ENCODE measurements at places on chromosomes 2 and 18.

DNA sequence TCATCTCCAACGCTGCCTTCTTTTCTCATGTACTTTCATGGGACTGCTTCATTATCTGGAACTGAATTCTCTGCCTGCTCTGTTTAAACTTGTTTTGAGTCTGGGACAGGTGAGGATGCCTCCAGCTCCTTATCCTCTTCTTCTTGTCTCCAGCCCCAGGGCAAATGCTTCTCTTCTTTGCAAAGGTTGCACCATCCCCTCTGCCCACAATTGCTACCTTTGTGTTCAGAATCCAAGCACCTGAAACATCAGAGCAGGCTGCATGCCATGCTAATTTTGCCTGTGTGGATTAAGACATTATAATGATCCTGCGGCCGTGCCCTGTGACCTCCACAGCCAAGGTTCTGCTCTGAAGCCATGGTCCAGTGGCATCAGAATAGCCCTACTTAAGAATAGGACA, 309.5 kb downstream of the EPHA4 start:
- no peak for DNase-seq

DNA sequence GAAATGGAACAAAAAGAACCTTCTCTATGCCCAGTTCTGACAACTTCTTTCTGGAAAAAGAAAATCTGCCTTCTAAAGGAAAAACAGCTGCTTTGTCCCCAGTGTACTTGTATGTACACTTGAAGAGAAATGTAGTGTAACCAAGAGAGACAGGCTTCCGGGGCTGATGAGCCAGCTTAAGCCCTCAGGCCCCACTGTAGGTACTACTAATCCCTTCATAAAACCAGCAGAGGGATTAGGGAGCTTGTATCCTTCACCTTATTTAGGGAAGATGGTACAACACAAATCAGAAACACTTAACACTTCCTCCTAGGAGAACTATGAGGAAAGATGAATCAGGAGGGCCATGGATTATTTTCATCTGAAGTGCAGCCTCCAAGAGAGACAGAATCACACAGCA, 18.8 kb upstream of the SUCLG1 start:
- no peak for DNase-seq

- no peak for DNase-seq
Measured at GRCh38 chr2:27954221-27954673, 63.7 kb downstream of the BABAM2 start.

DNA sequence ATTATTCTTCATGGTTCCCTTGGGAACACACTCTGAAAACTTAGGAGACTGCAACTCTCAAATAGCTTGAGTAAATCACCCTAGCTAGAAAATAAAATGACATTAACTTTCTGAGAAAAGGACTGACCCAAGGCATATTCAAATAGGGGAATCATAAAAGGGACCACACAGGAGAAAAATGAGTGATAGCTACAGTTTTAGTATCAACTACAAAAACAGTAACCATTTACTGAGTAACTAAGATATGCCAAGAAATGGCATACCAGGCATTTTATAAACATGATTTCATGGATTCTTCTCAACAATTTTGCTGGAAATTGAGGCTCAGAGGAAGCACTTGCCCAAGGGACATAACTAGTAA, 84.5 kb downstream of the AFF3 start:
- no peak for DNase-seq

- DNase-seq: no peak
Measured at GRCh38 chr2:191173206-191173605, 22.4 kb upstream of the STAT4 start.

GRCh38 chr2:84652431-84652830, 136.1 kb downstream of the DNAH6 start:
- DNase-seq: no peak

GRCh38 chr2:234955971-234956509, 4.2 kb downstream of the SH3BP4 start:
- no peak for DNase-seq

DNA sequence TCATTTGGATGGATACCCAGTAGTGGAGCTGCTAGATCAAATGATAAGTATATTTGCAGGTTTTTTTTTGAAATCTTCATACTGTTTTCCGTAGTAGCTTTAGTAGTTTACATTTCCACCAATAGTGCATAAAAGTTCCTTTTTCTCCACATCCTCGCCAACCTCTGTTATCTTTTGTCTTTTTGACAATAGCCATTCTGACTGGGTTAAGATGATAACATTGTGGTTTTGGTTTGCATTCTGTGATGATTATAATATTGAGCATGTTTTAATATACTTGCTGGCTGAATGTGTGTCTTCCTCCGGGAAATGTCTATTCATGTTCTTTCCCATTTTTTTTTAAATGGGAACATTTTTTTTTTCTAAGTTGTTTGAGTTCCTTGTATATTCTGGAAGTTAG, 260.0 kb downstream of the GULP1 start:
- no peak for DNase-seq

DNA sequence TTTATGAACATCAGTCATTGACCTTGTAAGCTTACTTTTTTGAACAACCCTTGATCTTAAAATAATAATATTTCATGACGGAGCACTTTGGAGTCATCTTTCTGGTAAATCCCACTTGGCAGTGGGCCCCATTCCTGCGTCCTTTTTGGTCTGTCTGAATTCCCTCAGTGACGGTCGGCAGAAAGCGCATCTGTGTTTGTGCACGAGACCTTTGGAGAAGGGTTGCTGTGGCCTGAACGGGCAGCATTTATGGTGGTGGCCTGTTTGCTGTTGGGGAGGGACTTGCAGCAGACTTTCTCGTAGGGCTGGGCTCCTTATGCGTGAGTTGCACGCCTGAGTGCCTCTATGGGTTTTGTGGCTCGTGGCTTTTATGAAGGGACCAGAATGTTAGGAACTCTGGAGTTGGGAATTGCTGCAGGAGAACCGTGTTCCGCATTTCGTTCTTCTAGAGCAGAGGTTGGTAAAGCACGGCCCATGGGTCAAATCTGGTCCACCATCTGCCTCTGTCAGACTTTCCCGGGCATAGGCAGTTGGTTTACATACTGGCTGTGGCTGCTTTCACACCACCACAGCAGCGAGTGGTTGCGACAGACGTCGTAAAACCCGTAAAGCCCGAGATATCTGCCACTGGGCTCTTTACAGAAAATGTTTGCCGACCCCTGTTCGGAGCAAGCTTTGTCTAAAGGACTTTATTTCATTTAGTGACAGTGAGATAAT, 30.8 kb downstream of the LPIN1 start:
- DNase-seq: no peak

DNA sequence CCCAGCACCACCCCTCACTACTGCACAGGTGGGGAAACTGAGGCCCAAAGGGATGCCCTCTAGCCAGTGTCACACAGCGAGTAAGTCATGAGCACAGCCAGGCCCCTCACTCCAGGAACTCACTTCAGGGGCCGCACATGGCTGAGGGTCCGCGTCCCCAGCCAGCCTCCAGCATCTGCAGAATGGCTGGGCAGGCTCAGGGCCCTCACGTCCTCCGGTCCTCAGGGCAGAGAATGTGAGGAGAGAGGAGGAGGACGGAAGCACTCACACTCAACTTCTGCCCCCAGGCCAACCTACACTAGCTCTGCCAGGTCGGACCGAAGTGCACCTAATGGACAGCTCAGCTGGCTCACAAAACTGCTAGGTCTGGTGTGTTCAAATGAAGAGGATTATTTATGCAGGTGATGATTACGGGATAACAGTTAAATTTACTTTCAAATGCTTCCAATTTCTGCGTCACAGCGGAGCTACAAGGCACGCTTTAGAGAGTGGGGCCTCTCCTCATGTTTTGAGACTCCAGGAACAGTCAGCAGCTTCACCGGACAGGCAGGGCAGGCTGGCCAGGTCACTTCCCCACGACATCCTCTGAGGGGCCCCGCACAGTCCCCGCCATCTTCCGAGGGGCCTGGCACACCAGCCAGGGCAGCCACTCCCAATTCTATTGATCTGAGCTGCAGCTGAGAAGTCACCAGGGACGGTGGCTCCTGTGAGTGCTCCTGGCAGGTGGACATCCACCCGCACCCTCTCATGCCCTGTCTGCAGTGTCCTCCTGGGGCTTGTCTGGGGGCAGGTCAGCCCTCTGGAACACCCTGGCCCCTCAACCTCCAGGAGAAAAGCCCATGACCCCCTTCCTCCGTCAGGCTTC, 26.5 kb downstream of the KIF1A start:
- no peak for DNase-seq

DNA sequence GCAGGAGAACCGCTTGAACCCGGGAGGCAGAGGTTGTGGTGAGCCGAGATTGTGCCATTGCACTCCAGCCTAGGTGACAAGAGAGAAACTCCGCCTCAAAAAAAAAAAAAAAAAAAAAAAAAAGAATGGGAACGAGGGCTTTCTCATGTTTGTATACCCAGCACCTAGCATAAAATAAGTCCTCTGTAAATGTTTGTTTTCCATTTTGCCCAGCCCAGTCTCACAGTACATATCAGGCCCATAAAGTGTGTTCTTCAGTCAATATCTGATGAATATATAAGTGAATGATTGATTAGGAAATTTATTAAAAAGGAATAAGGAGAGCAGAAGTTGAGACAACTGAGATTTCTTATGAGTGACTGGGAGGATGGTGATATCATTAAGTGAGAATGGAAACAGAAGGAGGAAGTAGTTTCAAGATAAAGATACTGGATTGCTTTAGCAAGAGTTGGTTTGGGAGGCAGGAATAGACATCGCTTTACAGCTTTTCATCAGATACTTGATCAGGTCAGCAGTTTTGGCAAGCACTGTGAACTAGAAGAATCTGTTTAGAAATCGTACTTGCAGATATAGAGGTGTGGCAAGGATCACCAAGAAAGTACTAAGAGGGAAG, 327.5 kb downstream of the KIAA1328 start:
- DNase-seq: no peak

- DNase-seq: no peak
Measured at GRCh38 chr2:197278799-197279763, 31.5 kb downstream of the ANKRD44 start.

GRCh38 chr18:57839942-57840381, 36.8 kb upstream of the ATP8B1 start:
- DNase-seq: peak; percentile 43

- peak; percentile 58 for DNase-seq
Measured at GRCh38 chr18:79912409-79912991, 39.0 kb downstream of the SLC66A2 start.

DNA sequence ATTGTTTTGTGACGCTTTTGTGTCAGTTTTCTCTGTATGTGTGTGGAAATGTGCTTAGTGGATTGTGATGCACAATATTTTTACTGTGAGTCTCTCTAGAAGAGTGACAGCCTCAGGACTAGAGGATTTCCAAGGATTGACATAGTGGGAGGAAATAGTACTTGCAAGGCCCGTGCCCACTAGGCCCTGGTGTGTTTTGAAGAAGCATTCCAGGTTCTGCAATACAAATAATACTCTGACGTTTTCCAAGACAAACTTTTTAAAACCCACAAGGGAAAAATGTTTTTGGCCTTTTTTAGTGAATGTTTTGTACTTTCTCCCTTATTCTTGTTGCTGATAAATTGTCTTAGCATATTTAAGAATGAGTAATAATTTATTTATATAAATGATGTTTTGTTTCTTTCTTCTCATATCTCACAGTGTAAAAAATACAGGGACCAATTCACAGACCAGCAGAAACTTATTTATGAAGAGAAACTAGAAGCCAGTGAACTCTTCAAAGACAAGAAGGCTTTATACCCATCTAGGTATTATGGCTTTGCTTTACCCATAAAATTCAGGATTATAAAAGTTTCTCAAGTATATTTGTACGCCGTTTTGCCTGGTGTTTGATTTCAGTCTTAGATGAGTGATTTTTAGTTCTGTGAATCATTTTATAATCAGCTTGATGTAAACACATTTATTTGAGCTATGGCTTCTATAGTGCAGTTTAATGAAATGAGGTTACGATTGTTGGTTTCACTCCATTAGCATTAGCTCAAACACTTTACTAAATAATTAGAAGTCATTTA, 165.6 kb downstream of the MYO1B start:
- DNase-seq: no peak

- peak; percentile 53 for DNase-seq
Measured at GRCh38 chr2:30293303-30293921, 62.1 kb downstream of the LBH start.

GRCh38 chr2:211281430-211282073, 725.2 kb downstream of the CPS1 start:
- DNase-seq: no peak

DNA sequence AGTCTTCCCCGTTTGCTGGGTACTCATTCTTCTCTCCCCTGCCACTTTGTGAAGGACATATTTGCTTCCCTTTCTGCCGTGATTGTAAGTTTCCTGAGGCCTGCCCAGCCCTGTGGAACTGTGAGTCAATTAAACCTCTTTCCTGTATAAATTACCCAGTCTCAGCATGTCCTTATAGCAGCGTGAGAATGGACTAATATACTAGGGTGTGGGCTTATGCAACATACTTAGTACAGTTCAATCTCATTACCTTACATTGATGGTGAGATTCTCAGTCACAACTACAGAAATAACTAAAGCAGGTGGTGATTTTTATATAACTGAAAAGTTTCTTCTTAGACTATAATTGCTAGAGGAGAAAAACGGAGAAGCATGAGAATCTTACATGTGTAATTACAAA, 237.9 kb upstream of the MMADHC start:
- DNase-seq: no peak

DNA sequence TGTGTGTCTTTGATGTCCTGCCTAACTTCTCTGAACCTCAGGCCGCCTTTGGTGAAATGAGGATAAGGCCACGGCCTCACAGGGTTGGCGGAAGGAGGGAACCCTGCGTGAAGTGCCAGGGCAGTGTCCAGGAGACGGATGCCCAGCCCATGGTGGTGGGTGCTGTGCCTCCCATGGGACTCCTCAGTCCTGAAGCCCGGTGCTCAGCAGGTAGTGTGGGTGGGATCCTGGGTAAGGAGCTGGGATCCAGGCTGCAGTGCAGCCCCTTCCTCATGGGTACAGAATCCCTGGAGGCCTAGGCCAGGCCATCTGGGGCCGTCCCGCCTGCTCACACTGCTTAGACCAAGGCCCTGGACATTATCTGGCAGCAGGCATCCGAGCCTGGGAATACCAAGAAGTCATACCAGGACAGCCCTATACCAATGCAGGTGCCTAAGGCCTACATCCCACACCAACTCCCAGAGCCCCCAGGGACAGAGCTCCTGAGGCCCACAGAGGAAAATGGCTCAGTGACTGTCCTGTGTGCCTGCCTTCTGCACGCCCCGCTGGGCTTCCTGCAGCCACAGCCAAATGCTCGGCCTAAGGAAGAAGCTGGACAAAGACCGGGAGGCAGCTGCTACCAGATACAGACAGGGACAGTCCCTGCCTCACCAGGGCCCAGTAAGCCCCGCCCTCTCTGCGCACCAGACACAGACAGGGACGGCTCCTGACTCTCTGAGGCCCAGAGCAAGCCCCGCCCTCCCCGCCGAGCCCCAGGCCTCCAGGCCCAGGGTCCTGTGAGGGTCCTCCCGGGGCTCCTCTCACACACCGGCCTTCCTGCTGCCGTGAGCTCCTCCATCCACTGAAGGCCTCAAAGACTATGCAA, 78.0 kb downstream of the NDUFA10 start:
- no peak for DNase-seq

DNA sequence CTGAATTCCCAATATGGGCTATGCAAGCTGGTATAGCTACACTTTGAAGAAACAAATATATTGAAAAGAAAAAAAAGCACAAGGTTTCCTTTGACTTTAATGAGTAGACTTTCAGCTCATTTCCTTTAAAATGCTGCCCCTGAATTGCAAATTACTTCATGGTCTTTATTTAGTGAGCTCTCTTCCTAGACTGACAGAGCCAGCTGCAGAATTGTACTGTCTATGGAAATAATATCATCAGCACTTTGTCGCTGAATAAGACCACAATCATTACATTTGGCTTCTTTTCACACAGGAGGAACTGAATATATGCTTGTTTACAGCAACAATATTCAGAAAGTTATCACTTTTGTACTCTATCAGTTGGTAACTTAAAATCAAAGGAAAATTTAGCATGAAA, 41.7 kb downstream of the ARL5A start:
- no peak for DNase-seq

Measured in AG08396 (cell line).